ENCODE measurements at places on chromosomes 13 and 19.

- no peak for DNase-seq
These were observed 15.9 kb downstream of the CYTH2 start for GRCh38 chr19:48484931-48485612.

GRCh38 chr19:1513499-1514294 lies 878 bp upstream of the ADAMTSL5 start:
- DNase-seq = peak; percentile 51

GRCh38 chr19:39263912-39264305 lies 4.3 kb upstream of the IFNL2 start:
- no peak for DNase-seq

GRCh38 chr13:100490692-100491091 lies 97.9 kb downstream of the GGACT start:
- no peak for DNase-seq

DNA sequence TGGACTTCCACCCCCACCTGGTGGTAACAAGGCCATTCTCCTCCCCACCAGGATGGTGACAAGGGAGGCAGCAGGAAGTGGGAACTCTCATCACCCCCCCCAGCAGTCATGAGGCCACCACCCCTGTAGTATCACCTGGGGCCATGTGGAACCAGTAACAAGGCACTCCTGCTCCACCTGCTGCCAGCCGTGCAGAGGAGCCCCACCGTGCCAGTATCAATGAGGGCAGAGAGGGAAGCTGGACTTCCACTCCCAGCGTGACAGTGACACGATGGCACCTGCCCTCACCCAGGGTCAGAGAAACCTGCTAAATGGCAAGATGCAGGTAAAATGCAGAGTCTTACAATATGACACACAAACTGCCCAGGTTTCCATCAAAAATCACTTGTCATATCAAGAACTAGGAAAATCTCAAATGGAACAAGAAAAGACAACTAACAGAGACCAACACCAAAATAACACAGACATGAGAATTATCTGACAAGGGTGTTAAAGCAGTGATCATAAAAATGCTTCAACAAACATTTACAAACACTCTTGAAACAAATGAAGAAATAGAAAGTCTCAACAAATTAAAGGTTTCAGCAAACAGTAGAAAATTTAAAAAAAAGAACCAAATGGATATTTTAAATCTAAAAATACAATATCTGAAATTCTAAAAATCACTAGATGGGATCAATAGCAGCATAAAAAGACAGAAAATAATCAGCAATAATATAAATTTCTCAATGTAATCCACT lies 9.1 kb upstream of the SPACA7 start:
- no peak for DNase-seq

DNA sequence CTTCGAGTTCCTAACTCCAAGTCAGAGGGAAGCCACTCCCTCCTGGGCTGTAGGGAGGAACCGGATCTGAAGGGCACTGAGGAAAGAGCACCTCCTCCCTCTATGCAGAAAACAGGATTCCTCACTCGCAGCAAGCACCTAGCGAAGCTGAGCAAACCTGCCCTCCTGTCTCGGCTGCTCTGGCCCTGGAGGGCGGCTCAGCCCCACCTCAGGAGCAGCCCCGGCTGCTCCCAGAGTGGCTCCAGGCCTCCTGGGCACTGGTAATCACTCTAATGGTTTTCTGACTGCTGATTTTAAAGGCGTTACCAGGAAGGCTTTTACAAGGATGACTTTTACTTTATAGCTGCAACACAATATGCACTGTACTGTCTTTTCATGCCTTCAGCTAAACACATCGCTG lies 312.5 kb downstream of the TEX29 start:
- DNase-seq = no peak

DNA sequence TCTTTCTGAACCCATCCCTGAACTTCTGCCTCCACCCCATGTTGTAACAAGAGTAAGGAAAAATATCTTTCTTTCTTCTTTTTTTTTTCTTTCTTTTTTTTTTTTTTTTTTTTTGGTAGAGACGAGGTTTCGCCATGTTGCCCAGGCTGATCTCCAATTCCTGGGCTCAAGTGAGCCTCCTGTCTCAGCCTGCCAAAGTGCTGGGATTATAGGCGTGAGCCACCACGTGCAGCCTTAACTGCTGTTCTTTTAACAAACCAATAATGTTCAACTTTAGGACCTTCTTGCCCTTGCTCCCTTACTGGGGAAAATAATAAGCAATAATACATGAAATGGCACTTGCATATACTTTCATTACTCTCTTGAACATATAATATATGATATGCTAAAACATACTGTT lies 19.6 kb downstream of the GPR183 start:
- DNase-seq = no peak

GRCh38 chr19:40191836-40192646 lies 815 bp downstream of the MAP3K10 start:
- DNase-seq = no peak

DNA sequence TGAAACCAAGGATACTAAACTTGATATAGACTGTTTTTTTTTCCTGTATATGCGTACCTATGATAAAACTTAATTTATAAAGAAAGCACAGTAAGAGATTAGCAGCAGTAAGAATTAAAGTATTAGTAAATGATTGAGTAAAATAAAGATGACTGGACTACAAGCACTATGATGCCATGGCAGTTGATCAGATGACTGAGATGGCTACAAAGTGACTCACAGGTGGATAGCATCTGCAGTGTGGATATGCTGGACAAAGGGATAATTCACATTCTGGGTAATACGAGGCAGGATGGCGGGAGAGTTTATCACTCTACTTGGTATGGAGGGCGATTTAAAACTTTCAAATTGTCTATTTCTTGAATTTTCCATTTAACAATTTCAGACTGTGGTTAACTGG lies 11.8 kb downstream of the HTR2A start:
- no peak for DNase-seq

GRCh38 chr19:31290931-31291590 lies 58.2 kb downstream of the TSHZ3 start:
- no peak for DNase-seq

DNA sequence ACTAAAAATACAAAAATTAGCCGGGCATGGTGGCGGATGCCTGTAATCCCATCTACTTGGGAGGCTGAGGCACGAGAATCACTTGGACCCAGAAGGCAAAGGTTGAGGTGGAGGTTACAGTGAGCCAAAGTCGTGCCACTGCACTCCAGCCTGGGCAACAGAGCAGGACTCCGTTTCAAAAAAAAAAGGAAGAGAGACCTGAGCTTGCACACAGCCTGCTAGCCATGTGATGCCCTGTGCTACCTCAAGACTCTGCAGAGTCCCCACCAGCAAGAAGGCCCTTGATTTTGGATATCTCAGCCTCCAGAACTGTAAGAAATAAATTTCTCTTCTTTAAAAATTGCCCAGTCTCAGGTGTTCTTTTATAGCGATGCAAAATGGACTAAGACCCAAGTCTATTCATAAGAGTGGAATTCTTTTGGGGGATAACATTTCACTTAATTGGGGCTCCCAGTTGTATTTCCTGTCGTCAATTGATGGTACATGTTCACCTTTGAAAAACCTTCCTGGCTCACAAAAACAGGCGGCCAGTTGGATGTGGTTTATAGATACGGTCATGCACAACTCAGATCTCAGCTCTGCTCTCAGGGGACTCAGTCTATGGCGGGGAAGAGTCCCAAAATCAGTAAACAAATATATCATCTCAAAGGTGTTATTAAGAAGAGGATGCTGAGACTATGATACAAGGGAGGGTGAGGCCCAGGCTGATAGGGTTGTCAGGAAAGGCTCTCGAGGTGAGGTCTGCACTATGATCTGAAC lies 2.4 kb upstream of the CHERP start:
- DNase-seq = no peak

- no peak for DNase-seq
These were observed 286.6 kb downstream of the COG6 start for GRCh38 chr13:39941911-39942551.

All from CD4-positive, alpha-beta T cell treated with Interferon alpha-2 for 1 hour (primary cell).